ENCODE measurements at places on chromosomes 13 and 19.
A peak's percentile ranks its signal among the peaks of the same experiment; 100 is the strongest.

DNA sequence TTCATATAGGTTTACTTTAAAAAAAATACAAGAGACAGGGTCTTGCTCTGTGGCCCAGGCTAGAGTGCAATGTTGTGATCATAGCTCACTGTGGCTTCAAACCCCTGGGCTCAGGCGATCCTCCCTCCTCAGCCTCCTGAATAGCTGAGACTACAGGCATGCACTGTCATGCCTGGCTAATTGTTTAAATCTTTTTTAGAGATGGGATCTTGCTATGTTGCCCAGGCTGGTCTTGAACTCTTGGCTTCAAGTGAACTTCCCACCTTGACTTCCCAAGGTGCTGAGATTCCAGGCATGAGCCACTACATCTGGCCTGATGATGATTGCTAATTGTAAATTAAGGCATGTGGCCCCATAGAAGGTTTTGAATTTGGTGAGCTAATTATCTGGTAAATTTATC lies 35.4 kb upstream of the ADGRE1 start:
- no peak for DNase-seq

DNA sequence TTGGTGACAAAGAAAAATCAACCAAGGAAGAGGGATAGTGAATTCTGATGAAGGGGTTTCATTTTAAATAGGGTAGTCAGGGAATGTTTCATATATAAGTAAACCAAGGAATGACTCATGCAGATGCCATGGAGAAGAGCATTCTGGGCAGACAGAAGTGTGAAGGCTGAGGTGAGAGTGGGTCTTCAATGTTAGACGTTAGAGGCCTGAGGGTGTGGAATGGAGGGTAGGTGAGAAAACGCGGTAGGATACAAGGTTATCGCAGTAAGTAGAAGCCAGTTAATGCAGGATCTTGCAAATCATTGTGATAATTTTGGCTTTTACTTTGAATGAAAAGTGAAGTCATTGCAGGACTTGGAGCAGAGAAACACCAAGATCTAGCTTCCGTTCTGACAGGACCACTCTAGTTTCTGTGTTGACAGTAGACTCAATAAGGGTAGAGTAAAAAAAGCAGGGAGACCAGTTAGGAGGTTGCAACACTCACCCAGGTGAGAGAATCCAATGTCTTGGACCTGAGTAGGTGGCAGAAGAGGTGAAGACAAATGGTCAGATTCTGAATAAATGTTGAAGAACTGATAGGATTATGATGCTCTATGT lies 225.2 kb upstream of the TMTC4 start:
- DNase-seq, result no peak

GRCh38 chr19:7533281-7533885 lies 2.1 kb upstream of the PNPLA6 start:
- peak; percentile 58 for DNase-seq

- no peak for DNase-seq
Measured at GRCh38 chr19:18889949-18890745, 5.8 kb downstream of the CERS1 start.

DNA sequence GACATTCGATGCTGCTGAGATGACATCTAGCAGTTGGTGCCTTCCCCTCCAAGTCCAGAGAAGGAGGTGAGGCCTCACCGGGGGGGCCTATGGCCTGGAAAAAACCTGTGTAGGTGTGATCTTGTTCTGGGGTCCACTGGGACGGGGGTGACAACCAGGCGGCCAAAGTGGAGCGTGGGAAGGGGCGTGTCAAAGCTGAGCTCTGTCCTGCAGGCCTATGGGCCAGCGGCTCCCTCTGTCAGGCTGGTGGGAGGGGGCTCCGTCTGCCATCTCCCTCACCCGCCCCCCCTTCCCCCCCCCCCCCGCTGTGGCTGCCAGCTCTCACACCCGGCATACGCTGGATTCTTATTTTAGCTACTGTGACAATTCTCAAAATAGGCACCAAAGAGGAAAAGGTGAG lies 56.7 kb upstream of the UQCRFS1 start:
- DNase-seq, result no peak

DNA sequence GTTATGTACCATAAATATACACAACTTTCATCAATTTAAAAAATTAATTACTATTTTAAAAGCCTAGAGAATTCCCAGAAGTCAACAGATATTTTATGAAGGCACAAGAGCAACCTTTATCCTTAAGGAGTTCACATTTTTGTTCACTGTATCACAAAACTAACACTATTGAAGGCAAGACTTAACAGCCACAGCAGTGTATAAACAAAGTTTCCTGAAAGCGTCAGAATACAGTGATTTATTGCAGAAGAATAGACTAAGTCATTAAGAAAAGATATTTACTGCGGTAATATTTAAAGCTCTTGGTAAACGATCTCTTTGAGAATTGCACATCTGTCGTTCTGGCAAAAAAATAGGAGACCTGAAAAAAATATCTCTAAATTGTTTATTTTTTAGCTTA lies 419.3 kb upstream of the NBEA start:
- DNase-seq, result peak; percentile 34

DNA sequence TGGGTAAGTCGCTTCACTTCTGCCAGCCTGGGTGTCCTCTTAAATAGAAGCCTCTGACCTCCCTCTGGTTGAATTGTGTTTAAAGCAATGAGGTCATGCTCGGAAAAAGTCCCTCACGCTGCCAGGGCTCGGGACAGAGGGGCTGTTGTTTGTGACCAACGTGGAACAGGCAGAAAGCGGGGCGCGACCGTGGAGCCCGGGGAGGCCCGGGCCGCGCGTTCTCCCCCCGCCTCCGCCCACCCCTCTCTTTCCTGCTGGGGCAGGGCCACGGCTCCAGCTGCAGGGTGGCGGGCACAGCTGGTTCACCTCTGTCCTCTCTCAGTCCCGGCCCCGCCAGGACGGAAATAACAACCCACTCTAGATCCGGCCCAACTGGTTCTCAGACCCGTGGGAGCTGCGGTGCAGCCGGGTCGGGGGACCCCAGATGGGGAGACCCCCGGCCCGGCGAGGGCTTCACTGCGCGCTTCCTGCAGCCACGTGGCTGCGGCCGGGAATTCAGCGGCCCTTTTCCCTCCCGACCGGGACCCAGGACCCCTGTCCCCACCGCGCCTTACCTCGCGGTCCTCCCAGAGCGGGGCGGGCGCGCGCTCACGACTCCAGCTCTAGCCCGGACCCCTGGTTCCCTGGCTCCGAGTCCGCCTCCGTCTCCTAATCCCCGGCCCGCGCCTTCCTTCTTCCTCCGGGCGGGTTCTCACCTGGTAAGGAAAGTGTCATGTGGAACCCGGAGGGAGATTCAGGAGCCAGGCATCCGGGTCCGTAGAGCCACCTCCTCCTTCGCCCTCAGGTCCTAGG lies 1.9 kb downstream of the CDC42EP5 start:
- no peak for DNase-seq

- DNase-seq, result no peak
Measured at GRCh38 chr13:48636550-48636949, 17.2 kb upstream of the CYSLTR2 start.

DNA sequence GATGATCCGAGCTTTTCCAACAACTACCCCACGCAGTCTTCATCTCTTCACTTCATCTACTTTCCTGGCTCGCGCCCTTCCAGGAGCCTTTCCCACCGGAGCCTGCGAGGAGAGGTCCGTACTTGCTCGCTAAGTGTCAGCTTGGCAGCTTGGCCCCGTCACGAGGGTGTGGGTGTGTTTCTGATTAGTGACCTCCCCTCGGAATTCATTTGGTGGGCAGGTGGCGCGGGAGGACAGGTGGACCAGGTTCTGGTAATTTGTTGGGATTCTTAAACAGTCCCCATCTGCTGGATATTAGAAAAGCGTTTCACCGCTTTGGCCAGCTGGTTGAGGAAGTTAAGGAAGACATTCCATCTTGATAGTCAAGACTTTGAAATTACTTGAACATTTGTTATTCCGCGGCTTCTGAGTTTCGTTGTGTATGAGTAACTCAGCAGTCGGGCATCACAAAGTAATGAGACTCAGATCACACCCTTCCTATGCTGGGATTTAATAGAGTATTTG lies 515 bp downstream of the UFM1 start:
- DNase-seq, result peak; percentile 51

- no peak for DNase-seq
Measured at GRCh38 chr13:98189841-98190505, 12.9 kb upstream of the RNF113B start.

DNA sequence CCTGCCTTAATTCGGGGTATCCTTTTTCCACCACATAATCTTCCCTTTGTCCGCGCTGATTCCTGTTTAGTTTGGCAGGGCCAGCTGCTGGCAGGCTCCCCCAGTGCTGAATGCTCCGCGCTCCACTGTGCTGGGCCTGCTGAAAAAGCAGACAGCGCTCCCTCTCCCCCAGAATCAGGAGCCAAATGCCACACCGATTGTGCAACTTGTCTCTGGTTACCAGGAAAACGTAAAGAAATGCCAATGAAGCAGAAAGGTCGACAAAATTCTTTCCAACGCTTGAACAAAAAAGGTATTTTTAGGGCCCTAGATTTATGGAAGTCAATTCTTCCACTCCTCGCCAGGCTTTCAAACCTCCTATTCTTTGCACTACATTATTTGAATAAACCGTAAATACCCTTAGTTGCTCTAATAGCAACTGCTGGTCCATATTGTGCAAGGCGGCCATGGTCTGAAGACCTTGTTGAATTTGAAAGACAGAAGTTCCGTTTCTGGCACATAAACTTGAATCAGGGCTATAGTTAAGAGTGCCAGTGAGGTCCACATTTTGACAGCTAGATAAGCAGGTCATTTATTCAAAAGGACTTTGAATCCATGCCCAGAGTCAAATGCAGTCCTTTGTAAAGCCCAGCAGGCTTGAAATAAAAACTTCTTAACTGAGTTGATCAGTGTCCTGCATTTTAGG lies 206.7 kb upstream of the RFC3 start:
- DNase-seq, result peak; percentile 78

GRCh38 chr13:32391101-32391619 lies 36.8 kb downstream of the N4BP2L1 start:
- DNase-seq, result no peak

DNA sequence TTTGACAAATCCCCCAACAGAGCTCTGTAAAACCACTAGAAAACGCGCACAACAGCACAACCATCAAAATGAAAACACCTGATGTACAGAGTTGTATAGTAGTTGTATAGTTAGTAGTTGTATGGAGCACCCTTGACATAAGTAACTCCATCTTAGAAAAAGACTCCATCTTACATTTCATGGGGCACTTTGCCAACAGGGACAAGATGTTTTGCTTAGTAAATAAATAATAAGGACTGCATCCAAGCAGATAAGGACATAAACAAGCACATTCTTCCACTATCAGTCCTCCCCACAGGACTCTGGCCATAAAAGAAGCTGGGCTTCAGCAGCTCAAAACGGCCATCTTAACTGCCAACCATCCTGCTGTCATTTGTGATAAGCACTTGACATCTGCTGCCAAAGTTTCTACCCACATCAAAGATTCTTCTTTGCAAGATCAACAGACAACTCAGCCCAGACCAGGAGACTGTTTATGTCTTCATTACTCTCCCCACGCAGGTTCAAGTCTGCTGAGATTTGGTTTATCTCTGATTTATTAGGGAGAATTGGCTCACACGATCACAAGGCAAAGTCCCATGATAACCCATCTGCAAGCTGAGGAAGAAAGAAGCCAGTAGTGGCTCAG lies 20.7 kb upstream of the ZNF331 start:
- no peak for DNase-seq

DNA sequence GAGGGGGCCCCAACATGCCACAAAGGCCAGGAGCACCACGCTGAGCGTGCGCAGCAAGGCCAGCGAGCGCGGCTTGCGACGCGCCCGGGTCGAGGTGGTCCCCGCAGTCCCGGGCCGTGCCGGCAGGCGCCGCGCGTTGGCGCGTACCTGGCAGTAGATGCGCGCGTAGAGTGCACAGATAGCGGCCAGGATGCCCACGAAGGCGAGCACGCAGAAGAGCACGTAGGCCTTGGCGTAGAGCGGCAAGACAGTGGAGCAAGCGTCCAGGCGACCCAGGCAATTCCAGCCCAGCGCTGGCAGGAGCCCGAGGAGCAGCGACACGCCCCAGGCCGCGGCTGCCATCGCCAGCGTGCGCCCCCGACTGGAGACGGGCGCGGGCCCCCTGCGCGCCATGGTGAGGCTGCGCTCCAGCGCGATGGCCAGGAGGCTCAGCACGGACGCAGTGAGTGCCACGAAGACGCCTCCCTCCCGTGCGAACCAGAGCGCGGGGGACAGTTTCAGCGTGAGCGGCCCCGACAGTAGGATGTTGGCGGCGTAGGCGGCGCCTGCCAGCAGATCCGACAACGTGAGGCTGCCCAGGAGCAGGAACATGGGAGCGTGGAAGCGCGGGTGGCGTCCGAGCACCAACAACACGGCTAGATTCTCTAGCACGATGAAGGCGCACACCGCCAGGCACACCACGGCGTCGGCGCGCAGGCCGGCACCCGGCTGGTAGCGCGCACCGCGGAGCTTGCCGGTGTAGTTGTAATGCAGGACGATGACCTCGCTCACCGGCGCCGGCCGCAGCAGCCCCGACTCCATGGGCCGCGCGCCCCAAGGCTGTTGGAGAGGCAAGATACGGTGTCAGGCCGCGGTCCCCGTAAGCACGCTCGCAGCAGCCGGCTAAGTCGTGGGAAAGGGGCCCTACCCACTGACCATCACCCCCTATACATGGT lies 2.8 kb downstream of the S1PR5 start:
- no peak for DNase-seq

DNA sequence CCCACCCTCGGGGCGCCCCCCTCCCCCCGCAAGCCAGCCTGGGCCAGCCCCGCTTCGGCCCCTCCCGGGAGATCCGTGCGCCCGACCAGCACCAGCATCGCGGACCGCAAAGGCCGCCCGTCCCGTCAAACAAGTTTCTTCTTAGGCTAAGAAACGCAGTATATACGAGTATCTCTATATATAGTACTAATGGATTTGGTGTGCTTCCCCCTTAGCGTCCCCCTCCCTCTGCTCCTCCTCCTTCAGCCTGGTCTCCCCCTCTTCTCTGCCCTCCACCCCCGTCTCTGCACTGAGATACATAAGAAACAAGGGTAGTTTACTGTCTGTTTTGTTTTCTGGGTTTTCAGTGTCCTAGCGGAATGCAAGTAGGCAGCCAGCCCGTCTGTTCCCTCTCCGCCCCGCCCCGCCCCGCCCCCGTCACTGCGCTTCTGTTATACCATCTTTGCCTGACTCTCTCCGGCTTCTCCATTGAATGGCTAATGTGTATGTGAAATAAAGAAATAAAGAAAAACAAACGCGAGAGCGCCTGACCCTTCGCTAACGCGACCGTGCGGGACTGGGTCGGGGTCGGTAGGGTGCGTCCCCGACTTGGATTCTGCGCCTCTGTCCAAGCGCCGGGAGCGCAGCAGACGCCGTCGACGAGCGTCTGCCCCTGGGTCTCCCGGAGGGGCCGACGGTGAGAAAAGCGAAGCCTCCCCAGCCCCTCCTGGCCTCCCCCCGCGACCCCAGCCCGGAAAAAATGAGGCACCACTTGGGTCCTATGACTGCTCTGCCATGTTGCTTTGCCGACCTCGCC lies 4.2 kb downstream of the LYL1 start:
- DNase-seq, result no peak
